Activated CD4-positive, alpha-beta T cell treated with anti-CD3 and anti-CD28 coated beads for 24 hours (primary cell): ENCODE measurements at places on chromosomes 13 and 19.
A peak's percentile ranks its signal among the peaks of the same experiment; 100 is the strongest.

GRCh38 chr19:55699221-55699620 is 24.2 kb downstream of the EPN1 start:
- DNase-seq, result no peak

- DNase-seq, result no peak
Measured at GRCh38 chr19:50720181-50720920, 749 bp upstream of the SHANK1 start.

GRCh38 chr13:89684896-89685295 is 1662.6 kb upstream of the MIR17HG start:
- no peak for DNase-seq

- DNase-seq, result no peak
Measured at GRCh38 chr13:79740991-79741390, 260.0 kb downstream of the NDFIP2 start.

DNA sequence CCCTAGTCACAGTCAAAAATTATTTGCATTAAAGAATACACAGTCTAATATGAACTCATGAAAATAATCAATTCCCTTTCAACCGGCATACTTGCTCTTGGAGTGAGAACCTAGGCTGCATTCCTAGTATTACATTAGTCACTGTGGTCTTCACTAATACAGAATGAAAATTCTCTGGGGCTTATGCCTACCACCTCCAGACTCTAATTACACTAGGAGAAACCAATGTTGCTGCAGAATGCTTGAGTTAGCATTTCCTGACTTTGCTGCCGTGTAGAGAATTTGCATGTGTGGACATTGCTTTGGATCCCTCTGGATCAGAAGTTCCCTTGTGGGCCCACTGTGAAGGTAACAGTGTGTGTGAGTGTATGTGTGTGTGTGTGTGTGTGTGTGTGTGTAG is 87.8 kb downstream of the CCNA1 start:
- no peak for DNase-seq

DNA sequence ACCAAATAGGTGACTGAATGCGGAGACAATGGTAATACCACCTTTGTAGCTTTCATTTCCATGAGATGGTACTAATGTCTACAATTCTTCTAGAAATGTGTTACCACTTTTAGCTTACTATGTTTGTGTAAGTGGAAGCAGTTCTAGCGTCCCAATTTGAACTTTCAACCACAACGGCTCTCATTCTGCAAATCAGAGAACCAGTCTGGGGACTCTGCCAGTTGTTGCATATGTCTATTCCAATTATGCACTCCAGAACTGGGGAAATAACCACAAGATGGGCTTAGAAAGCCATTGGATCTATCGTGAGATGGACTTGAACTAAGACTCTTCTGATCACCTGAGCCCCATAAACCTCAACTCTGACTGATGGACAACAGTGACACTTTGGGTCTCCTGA is 862.3 kb downstream of the SLITRK1 start:
- no peak for DNase-seq

- DNase-seq, result no peak
Measured at GRCh38 chr19:33407716-33408115, 34.2 kb downstream of the CEBPG start.

GRCh38 chr13:42751693-42752092 is 29.7 kb upstream of the FAM216B start:
- no peak for DNase-seq

GRCh38 chr19:10388957-10389356 is 8.6 kb upstream of the TYK2 start:
- DNase-seq, result peak; percentile 87

GRCh38 chr19:44539236-44539826 is 9.9 kb upstream of the CEACAM20 start:
- DNase-seq, result no peak

DNA sequence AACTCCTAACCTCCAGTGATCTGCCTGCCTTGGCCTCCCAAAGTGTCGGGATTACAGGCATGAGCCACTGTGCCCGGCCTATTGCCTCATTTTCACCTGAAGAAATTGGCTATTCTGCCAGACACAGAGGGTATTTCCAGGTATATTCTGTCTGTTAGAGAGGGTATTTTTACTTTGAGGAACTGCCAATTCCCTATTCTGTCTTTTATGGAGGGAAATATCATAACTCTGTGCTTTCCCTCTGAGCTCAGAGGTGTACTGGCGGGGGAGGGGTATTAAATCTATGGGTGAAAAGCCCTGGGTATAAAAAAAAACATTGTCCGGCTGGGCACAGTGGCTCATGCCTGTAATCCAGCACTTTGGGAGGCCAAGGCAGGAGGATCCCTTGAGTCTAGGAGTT is 24.8 kb downstream of the TSKS start:
- no peak for DNase-seq

DNA sequence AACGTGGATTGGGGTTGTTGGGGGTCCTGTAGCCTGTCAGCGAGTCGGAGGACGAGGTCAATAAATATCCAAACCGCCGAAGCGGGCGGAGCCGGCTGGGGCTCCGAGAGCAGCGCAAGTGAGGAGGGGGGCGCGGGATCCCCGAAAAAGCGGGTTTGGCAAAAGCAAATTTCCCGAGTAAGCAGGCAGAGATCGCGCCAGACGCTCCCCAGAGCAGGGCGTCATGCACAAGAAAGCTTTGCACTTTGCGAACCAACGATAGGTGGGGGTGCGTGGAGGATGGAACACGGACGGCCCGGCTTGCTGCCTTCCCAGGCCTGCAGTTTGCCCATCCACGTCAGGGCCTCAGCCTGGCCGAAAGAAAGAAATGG is 754 bp upstream of the SIX5 start:
- DNase-seq, result no peak

GRCh38 chr19:4624301-4624700 is 15.0 kb upstream of the TNFAIP8L1 start:
- DNase-seq, result no peak

DNA sequence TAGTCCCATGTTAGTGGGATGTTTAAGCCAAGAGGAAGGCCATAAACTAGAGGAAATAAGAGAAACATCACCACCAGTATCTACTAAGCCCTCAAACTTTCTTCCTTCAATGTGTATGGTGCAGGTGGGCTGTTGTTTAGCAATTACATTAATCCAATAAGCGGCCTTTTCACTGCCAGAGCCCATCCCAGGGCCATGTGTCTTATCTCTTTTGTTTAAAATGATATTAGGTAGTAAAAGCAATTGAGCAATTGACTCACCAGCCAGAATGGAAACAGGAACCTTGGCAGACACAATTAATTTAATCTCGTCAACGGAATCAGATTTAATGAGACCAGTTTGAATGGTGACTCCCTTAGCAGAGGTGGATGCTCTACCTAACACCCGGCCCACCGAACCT is 1503.5 kb downstream of the UQCRFS1 start:
- no peak for DNase-seq

GRCh38 chr13:29746148-29746677 is 104.2 kb downstream of the UBL3 start:
- no peak for DNase-seq

DNA sequence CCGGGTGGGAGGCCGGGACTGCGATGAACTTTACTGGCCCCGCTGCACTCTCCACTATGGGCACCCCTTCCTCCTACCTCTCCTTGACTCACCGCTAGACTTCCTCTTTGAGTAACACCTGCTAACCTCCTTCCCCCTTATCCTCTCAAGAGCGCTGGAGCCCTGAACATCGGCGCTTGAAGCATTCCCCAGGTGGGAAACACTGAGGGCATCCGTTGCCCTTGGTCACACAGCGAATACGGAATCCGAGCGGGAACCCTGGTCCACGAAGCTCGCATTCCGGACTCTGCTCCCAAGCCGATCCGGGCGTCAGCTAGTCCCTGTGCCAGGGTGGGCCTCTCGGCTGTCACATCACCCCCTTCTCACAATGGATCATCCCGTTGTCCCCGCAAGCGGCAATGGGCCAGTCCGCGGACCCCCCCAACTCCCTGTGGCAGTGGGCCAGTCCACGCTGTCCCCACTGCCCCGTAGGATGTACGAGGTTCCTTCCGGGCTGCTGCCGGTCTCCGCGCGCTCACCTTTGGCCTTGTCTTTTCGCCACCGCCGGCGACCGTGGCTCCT is 4.2 kb downstream of the LIPE start:
- peak; percentile 19 for DNase-seq

DNA sequence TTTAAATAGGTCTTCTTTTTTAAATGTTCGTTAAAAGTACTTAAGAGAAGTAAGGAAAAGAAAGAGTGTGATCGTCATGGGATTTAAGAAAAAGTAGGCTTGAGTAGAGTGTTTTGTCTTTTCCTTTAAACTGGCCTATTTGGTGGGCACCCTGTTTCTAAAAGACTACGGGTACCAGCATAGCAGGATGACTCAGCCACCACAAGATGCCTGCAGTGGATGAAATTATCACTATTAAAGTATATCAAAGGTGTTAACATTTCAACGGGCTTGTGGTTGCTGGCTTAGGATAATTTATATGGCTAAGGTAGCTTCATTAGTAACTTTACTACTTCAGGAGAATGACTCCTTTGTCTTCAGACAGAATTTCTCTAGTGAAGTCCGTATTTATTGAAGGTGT is 112.6 kb downstream of the STARD13 start:
- DNase-seq, result no peak

DNA sequence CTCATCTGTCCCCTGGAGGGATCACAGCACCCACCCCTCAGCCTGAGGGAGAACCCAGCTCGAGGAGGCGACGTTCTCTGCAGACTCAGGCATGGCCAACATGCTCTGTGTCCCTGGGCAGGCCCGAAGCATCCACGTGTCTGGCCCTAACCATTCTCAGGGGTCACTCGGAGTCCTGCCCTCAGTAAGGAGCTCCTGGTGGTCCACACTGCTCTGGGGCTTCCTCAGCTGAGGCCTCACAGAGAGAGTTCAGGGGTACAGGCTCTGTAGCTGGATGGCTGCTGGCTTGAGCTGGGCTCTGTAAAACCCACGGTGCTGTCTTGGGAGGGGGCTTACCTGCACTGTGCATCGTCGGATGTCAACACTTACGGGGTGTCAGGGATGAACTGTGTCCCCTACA is 4.4 kb upstream of the SIGLEC8 start:
- no peak for DNase-seq

DNA sequence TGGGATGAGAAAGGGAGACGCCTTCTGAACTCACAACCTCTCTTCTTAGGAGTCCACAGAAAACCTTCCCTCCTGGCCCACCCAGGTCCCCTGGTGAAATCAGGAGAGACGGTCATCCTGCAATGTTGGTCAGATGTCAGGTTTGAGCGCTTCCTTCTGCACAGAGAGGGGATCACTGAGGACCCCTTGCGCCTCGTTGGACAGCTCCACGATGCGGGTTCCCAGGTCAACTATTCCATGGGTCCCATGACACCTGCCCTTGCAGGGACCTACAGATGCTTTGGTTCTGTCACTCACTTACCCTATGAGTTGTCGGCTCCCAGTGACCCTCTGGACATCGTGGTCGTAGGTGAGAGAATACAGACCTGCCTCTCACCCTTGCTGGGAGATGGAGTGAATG is 3.3 kb downstream of the KIR3DL3 start:
- no peak for DNase-seq

DNA sequence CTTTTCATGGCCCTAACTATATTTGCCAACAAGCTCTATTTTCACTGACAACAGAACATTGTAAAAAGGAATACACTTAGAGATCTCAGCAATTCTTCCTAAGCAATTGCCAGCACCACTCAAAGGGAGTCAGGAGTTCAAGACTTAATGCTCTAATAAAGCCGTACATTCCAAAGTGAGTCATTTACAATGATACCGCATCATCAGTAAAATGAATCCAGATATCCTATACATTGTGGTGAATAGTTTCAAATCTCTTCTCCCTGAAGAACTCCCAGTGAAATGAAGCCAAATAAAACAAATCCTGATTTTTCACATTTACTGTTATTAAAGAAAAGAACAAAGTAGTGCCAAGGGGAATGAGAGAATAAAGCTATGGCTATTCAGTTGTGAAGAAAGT is 2898.7 kb upstream of the PCDH20 start:
- DNase-seq, result no peak

DNA sequence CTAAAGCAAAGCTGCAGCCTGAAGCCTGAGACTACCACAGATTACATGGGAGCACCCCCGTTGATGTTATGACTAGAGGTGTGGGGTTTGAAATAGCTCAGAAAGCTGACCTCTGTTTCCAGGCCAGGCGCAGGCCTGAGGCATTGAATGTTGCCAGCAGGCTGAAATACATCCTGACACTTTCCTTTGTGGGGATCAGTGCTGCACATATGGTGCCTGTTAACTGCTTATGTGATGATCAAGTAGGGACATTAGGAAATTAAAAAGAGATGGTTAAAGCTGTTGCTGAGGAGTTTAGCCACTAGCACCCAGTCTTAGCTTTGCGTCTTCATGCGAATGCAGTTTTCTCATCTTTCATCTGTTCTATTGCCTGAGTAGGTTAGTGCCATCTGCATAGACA is 83.2 kb downstream of the CCNA1 start:
- DNase-seq, result no peak

GRCh38 chr13:39552246-39552645 is 50.7 kb downstream of the LHFPL6 start:
- no peak for DNase-seq

DNA sequence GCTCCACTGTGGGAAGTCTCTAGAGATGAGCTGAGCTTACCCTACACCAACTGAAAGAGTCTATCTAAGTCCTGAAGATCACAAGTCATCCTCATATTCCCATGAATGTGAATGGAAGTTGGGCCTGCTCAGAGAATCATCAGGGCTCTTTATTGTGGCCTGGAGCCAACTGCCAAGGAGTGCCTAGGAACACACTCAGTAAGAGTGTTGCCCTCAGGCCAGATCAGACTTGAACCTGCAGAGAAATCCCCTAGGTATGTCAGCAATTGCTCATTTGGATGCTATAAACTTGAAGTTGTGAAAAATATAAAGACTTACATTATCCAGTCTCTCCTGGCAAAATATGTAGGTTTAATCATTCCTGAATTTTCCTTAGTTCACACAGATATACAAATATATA is 1070.2 kb downstream of the EFNB2 start:
- no peak for DNase-seq

GRCh38 chr19:752652-753517 is 2.0 kb downstream of the MISP start:
- no peak for DNase-seq

DNA sequence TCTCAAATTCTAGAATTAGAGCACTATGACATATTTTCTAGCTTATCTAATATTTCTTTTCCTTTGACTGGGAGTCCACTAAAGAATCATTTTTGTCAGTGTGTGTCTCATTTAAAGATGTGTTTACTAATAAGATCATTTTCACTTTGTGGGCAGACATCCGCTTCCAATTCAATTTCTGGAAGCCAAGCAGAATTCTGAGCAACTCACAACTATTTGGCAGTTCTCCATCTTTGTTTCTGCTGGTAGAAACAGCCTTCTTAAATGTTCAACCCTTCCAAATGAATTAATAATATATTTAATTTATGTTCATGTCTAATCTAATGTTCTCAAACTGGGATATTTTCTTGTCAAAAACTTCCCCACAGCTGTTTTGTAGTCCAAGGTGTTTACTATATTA is 411.8 kb downstream of the KCTD12 start:
- no peak for DNase-seq

GRCh38 chr13:34151885-34152284 is 333.9 kb downstream of the RFC3 start:
- no peak for DNase-seq
